Neural progenitor cell (in vitro differentiated cells): ENCODE measurements at places on chromosomes 12 and 14.

- DNase-seq, result no peak
These were observed 671 bp downstream of the ESYT1 start for GRCh38 chr12:56128670-56129205.

DNA sequence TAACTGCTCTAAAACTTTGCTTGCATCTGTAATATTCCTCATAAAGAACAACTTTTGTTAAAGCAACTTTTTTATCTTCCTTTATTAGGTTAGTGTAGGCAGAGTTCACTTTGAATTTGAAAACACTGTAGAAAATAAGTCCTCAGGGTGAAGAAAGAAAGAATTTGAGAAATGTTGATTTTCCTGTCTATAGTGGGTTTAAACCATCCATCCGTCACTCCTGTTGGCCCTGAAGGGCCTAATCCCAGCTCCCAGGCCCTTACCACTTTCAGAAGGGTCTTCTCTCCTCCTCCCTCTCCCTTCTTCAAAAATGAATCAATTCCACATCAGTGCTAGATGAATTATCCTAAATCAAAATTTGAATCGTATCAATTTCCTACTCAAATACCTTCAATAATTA lies 4.9 kb upstream of the SLC2A3 start:
- DNase-seq, result no peak

- DNase-seq, result no peak
These were observed 780.5 kb downstream of the NRXN3 start for GRCh38 chr14:78950649-78951048.

GRCh38 chr12:25995906-25996305 lies 37.4 kb downstream of the RASSF8 start:
- DNase-seq, result no peak

GRCh38 chr12:39224971-39225370 lies 217.9 kb downstream of the KIF21A start:
- no peak for DNase-seq

- no peak for DNase-seq
These were observed 67.9 kb upstream of the NR2C1 start for GRCh38 chr12:95141310-95141709.

- DNase-seq, result no peak
These were observed 43.4 kb downstream of the SH2B3 start for GRCh38 chr12:111448846-111449790.

- no peak for DNase-seq
These were observed 1.9 kb downstream of the SGPP1 start for GRCh38 chr14:63725786-63726460.

GRCh38 chr14:74697976-74698375 lies 14.9 kb downstream of the AREL1 start:
- no peak for DNase-seq

GRCh38 chr14:74705613-74706500 lies 7.0 kb downstream of the AREL1 start:
- no peak for DNase-seq

DNA sequence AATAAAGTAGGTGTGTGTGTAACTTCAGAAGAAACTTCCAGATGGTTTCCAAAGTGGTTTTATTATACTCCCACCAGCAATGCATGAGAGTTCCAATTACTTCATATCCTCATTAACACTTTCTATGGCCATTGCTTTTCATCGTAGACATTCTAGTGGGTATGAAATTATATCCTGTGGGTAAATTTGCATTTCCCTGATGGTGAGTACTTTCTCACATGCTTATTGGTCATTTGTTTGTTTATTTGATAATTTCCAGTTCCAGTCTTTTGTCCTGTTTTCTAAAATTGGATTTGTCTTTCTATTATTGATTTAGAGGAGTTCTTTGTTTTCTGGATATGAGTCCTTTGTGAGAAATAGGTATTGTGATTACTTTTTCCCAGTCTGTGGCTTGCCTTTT lies 70.9 kb downstream of the PRKCH start:
- DNase-seq, result no peak

DNA sequence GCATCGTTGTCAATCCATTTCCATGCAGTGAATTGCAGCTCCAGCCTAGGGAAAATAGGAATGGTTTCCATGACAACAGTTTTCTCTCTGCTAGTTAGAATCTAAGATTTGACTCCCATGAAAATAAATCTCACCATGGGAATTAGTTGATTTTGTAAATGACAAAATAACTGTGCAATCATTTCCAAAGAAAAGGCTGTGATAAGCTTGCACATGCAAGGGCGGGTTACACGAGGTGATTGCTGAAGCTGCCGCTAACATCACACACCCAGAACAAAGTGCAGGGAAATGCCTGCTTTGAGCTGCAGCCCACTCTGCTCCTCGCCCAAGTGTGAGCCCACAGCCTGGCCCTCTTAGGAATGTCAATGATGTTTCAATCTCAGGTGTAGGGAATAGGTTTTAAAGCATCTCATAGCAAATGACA lies 53.8 kb downstream of the TRIM9 start:
- DNase-seq, result no peak

DNA sequence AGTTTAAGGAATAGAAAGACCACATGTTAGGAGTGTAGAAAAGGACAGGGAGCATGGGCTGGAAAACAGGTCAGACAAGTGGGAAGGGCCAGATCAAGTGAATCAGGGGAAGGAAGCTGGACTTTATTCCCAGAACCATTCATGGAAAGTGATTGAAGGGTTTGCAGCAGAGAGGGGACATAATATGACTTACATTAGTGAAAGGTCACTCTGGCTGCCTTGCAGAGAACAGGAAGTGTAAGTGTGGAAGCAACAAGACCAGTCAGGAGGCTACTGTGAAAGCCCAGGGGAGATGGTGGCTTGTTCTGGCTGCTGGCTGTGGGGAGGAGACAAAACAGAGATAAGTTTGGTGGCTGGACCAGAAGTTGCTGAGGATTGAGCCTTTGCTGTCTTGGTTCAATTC lies 69.1 kb downstream of the VCPKMT start:
- no peak for DNase-seq

DNA sequence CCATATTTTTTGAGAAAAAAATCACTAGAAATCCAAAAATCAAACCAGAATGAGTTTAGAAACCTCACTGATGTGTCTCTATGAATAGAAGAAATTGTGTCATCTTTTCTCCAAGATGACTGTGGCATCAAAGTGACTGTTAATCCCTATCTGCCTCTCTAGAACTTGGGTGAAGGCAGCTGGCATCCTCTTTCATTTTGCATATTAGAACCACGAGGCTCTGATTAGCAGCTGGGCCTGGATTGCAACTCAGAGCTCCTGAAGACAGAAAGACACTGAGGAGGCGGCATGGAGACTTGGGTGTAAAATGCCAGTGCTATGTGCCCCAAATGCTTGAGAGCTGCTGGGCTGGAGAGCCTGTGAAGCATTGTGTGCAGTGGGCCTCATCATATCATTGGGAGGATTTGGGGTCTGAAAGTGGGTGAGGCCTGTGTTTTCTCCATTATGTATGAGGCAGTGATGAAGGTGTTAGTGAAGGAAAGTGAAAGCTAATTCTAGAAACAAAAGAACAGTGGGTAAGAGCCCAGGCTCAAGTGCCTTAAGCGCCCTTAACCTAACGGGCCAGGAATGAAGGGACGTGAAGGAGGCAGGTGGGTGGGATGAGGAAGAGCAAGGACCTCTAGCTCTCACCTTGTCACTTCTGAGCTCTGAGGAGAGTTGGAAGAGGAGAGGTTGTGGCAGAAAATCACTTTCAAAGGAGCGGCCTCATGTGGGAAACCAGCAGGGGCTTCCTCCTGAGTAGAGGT lies 26.2 kb downstream of the NKX2-8 start:
- DNase-seq, result no peak

DNA sequence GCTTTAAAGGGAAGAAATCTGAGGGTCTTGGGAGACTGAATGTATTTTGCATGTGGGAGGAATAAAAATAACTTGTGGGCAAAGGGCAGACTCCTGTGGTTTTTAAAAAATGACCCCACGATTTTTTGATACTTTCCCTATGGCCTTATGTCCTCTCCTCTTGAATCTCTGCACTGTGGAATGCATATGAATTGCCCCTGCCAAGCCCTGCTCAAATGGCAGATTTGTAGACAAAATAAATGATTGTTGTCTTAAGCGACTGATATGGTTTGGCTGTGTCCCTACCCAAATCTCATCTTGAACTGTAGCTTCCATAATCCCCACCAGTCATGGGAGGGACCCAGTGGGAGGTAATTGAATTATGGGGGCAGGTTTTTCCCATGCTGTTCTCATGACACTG lies 223.8 kb downstream of the DACT1 start:
- DNase-seq, result no peak
